ENCODE measurements at places on chromosomes 12 and 14.

- no peak for DNase-seq
Observed at GRCh38 chr12:83082690-83083276, 396.1 kb downstream of the TMTC2 start.

DNA sequence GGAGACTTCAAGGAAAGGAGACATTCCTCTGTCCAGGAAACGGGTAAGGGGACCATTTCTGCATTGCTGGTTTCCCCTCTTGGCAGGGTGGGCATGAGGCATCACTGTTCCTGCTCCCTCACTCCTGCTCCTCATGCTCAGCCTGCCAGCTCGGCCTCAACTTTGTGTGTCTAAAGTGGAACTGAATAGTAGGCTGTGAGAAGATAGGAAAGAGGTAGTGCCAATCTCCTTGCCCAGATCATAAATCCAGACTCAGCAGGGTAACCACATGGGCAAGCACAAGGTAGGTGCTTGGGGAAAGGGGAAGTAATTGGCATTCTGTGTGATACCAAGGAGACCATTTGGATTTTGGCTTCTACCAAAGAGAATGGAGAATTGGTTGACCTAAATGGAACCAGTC lies 2.6 kb downstream of the LTB4R start:
- DNase-seq: no peak

- DNase-seq: no peak
Observed at GRCh38 chr12:15620741-15621539, 168.2 kb downstream of the EPS8 start.

GRCh38 chr12:6632026-6632983 lies 3.5 kb downstream of the LPAR5 start:
- DNase-seq: no peak

DNA sequence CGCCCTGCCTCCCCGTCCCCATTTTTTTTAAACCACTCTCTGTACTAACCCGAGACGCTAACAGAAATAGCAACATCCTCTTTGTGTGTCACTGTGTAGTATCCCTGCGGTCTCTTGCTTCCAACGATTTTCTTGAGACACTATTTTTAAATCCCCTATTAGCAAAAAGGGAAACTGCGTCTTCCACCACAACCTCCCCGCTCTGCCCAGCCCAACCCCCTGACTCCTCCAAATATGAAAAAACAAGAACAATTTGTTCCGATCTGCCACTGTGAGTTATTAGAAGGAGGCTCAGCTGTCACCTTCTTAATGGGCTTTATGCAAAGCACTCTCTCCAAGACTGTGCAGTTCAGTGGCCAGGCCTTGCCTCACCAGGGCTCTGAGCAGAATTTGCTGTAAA lies 76.3 kb downstream of the MAP1LC3B2 start:
- no peak for DNase-seq

DNA sequence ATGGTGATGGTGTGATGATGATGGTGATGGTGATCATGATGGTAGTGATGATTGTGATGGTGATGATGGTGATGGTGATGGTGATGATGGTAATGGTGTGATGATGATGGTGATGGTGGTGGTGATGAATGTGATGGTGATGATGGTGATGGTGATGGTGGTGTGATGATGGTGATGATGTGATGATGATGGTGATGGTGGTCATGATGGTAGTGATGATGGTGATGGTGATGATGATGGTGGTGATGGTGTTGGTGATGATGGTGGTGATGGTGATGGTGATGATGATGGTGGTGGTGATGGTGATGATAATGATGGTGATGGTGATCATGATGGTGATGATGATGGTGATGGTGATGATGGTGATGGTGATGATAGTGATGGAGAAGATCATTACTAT lies 120.3 kb downstream of the ZNF664 start:
- no peak for DNase-seq

Measured in activated CD4-positive, CD25-positive, alpha-beta regulatory T cell (primary cell).